ENCODE measurements at places on chromosomes 1 and 21. TPM values are rescaled to one million over a fixed set of nuclear protein-coding genes. Genes with fewer than 3 reads are reported as not detected.
A peak's percentile ranks its signal among the peaks of the same experiment; 100 is the strongest.

LRRC71 gene
- total RNA-seq: not detected

ARID4B gene
- 38.6 TPM for total RNA-seq

GPR37L1 gene
- total RNA-seq: not detected

DNA sequence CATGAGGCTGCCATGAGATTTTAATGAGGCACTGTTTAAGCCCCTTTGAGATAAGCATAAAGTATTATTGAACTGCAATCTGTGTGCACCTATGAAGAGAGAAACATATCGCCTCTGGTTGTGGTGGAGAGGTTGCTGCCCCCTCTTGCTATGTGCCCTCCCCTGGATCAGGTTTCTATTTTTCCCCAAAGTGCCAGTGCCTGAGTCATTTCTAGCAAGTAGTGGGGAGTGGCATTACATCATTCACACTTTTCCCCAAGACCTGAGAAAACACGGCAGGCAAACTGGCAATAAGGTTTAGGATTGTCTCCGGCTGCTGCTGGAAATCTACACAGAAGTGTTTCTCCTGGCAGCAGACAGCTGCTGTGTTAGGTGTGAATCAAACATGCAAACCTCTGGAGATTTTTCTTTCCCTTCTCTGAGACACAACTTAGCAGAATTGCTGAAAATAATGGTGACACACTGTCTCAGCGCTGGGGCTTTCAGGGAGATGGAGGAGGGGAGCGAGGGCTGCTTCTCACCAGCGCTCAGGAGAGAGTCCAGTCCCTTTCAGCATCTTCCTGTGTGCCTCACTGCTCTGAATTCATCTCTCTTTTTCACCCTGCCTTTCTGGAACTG lies 13.7 kb upstream of the RGS16 start:
- no peak overlapping the region for H3K27ac ChIP-seq
- peaks cover 24% of the 10 kb centered on the region for H3K4me1 ChIP-seq
- DNase-seq: peak; percentile 52
- H3K27me3 ChIP-seq: peaks cover 7% of the 10 kb centered on the region
- H3K36me3 ChIP-seq: no peaks in the 10 kb centered on the region
- no peak overlapping the region for H3K4me3 ChIP-seq

GRCh38 chr1:3785045-3785444 lies 11.3 kb downstream of the LRRC47 start:
- peaks cover 21% of the 10 kb centered on the region for H3K36me3 ChIP-seq
- H3K4me1 ChIP-seq: no peaks in the 10 kb centered on the region
- no peaks in the 10 kb centered on the region for H3K27me3 ChIP-seq

GRCh38 chr1:67307251-67308060 lies at the start of gene IL12RB2:
TSS of gene IL12RB2 (plus strand) at chr1:67307873. CDS start at chr1:67320369, 12,496 bp downstream.
- no peaks in the 10 kb centered on the region for H3K4me1 ChIP-seq
- peaks cover 13% of the 10 kb centered on the region for H3K27me3 ChIP-seq
- H3K36me3 ChIP-seq: no peaks in the 10 kb centered on the region
- H3K27ac ChIP-seq: no peak within 1 kb of the TSS

- DNase-seq: peak; percentile 90
- no peak overlapping the region for H3K4me3 ChIP-seq
- no peaks in the 10 kb centered on the region for H3K27me3 ChIP-seq
- no peaks in the 10 kb centered on the region for H3K36me3 ChIP-seq
Measured at GRCh38 chr21:35779690-35780570, 280.4 kb downstream of the SETD4 start.

All from astrocyte (in vitro differentiated cells and primary cell).